ENCODE measurements at places on chromosomes 7 and 10.
A peak's percentile ranks its signal among the peaks of the same experiment; 100 is the strongest.

DNA sequence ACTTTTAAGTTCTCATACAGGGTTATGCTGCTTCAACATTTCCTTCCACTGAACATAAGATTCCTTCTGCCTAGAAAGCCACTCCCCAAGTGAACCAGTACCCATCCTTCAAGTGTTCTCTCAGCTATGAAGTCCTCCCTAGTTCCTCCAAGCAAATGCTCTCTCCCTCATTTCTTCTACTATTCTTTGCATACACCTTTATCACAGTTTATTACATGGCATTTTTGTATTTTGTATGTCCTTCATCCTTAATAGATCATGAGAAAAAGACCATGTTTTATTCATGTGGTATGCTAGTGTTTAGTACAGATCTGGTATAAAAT lies 1.9 kb downstream of the SYPL1 start:
- H3K27ac ChIP-seq: no peak overlapping the region
- H3K4me3 ChIP-seq: no peak overlapping the region
- no peaks in the 10 kb centered on the region for H3K27me3 ChIP-seq
- H3K36me3 ChIP-seq: no peaks in the 10 kb centered on the region

- H3K27me3 ChIP-seq: no peaks in the 10 kb centered on the region
- peak overlapping the region; percentile 71 for H3K27ac ChIP-seq
- H3K4me3 ChIP-seq: no peak overlapping the region
- no peak for DNase-seq
- H3K36me3 ChIP-seq: no peaks in the 10 kb centered on the region
These were observed 155.2 kb downstream of the ZNF365 start for GRCh38 chr10:62529396-62529795.

DNA sequence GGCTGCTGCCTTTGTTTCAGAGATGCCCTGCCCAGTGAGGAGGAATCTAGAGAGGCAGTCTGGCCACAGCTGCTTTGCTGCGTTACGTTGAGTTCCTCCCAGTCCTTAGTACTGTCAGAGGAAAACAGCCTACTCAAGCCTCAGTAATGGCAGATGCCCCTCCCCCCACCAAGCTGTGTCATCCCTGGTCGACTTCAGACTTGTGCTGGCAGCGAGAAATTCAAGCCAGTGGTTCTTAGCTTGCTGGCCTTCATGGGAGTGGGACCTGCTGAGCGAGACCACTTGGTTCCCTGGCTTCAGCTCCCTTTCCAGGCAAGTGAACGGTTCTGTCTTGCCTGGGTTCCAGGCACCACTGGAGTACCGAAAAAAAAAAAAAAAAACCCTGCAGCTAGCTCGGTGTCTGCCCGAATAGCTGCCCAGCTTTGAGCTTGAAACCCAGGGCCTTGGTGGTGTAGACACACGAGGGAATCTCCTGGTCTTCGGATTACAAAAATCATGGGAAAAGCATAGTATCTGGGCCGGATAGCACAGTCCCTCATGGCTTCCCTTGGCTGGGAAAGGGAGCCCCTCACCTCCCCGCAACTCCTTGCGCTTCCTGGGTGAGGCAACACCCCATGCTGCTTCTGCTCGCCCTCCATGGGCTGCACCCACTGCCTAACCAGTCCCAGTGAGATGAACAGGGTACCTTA lies 9.1 kb downstream of the SDHAF3 start:
- H3K27me3 ChIP-seq: no peaks in the 10 kb centered on the region
- no peak overlapping the region for H3K27ac ChIP-seq
- no peaks in the 10 kb centered on the region for H3K36me3 ChIP-seq
- no peak for DNase-seq

DNA sequence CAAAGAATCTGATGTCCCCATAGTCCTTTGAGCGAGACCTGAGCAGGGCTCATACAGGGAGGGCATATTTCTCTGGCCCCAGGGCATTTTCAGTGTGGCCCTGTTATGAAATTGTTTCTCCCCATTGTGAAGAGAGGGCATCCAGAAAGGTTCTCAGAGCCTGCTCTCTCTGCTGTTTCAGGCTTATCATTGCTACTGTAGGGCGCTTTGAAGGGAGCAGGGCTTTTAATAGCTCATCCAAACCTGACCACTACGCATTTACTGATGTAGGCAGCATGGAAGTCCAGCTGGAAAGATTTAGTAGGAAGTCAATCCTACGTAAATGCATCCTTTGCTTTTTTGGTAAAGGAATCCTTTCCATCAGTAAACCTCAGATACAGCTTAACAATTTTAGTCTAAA lies 68.1 kb downstream of the PRPF18 start:
- no peaks in the 10 kb centered on the region for H3K36me3 ChIP-seq
- H3K27me3 ChIP-seq: no peaks in the 10 kb centered on the region
- H3K4me1 ChIP-seq: peaks cover 17% of the 10 kb centered on the region
- H3K27ac ChIP-seq: no peak overlapping the region
- H3K4me3 ChIP-seq: no peak overlapping the region
- no peak for DNase-seq

DNA sequence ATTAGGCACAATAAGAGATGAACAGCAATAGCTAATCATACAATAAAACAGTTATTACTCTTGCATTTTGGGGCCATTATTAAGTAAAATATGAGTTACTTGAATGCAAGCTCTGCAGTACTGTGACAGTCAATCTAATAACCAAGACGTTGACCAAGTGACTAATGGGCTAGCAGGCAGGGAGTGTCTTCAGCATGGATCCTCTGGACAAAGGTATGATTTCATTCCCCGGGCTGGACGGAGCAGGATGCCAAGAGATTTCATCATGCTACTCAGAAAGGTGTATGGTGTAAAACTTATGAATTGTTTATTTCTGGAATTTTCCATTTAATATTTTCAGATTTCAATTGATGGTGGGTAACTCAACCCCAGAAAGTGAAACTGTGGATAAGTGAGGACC lies 80.9 kb downstream of the SHH start:
- DNase-seq: no peak
- no peaks in the 10 kb centered on the region for H3K27me3 ChIP-seq
- no peak overlapping the region for H3K4me3 ChIP-seq
- H3K4me1 ChIP-seq: peaks cover 18% of the 10 kb centered on the region
- peaks cover 15% of the 10 kb centered on the region for H3K36me3 ChIP-seq

- H3K36me3 ChIP-seq: peaks cover 20% of the 10 kb centered on the region
- H3K4me1 ChIP-seq: no peaks in the 10 kb centered on the region
- H3K27me3 ChIP-seq: no peaks in the 10 kb centered on the region
- no peak for DNase-seq
These were observed 42.4 kb downstream of the PRPF18 start for GRCh38 chr10:13629116-13629515.

- no peak overlapping the region for H3K4me3 ChIP-seq
- no peaks in the 10 kb centered on the region for H3K27me3 ChIP-seq
- no peaks in the 10 kb centered on the region for H3K36me3 ChIP-seq
- H3K27ac ChIP-seq: no peak overlapping the region
These were observed 59.0 kb downstream of the PRR15 start for GRCh38 chr7:29622335-29623265.

- no peaks in the 10 kb centered on the region for H3K36me3 ChIP-seq
- H3K27me3 ChIP-seq: no peaks in the 10 kb centered on the region
- H3K4me3 ChIP-seq: no peak overlapping the region
- H3K4me1 ChIP-seq: no peaks in the 10 kb centered on the region
These were observed 204.1 kb upstream of the LYZL1 start for GRCh38 chr10:29084681-29085307.

DNA sequence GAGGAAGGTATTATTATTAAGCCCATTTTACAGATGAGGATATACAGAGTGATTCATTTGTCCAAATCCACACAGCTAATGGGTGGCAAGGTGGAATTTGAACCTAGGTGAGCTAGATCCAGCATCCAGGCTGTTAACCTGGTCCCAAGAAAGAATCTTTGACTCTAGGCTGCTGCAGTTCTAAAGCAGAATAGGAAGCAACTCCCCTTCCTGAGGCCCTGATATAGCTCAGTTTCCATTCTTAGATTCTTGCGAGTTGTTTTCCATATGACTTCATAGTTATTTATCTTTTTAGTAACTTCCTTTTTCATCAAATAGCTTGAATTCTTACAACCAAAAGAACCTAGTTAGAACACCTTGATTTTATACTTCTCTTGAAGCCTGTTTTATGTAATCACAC lies 24.1 kb upstream of the ZC3HAV1L start:
- DNase-seq: no peak
- H3K36me3 ChIP-seq: peaks cover 85% of the 10 kb centered on the region
- H3K27ac ChIP-seq: no peak overlapping the region
- no peaks in the 10 kb centered on the region for H3K27me3 ChIP-seq
- no peaks in the 10 kb centered on the region for H3K4me1 ChIP-seq

GRCh38 chr10:31278279-31278941 lies 40.6 kb upstream of the ZEB1 start:
- no peak for DNase-seq
- H3K27me3 ChIP-seq: peaks cover 2% of the 10 kb centered on the region
- H3K36me3 ChIP-seq: no peaks in the 10 kb centered on the region
- H3K27ac ChIP-seq: no peak overlapping the region

- H3K27me3 ChIP-seq: peaks cover 2% of the 10 kb centered on the region
- H3K4me1 ChIP-seq: no peaks in the 10 kb centered on the region
- DNase-seq: no peak
- no peaks in the 10 kb centered on the region for H3K36me3 ChIP-seq
- no peak overlapping the region for H3K27ac ChIP-seq
- H3K4me3 ChIP-seq: no peak overlapping the region
These were observed 110.0 kb downstream of the PDGFA start for GRCh38 chr7:409339-410281.

DNA sequence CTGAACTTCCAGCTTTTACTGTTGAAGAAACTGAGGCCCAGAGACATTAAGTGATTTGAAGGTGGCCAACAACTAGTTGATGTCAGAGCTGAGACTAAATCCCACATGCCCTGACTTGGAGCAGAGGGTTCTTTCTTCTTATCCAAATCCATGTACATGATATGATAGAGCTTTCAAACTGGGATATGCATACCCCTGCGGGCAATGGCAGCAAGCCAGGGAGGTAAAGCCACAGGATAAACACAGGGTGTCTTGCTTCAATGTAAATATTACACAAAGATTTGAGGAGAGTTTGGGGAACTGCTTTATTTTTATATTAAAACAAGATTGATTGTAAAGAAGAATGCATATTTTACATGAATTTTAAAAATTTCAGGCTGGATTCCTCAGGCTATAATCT lies 2.3 kb upstream of the LRRC72 start:
- H3K36me3 ChIP-seq: no peaks in the 10 kb centered on the region
- no peak overlapping the region for H3K27ac ChIP-seq
- no peak for DNase-seq
- no peaks in the 10 kb centered on the region for H3K27me3 ChIP-seq
- no peaks in the 10 kb centered on the region for H3K4me1 ChIP-seq

- no peaks in the 10 kb centered on the region for H3K36me3 ChIP-seq
- no peak overlapping the region for H3K4me3 ChIP-seq
- no peaks in the 10 kb centered on the region for H3K4me1 ChIP-seq
- DNase-seq: no peak
- H3K27me3 ChIP-seq: no peaks in the 10 kb centered on the region
These were observed 1298.8 kb downstream of the TYW1 start for GRCh38 chr7:68295386-68295785.

- no peaks in the 10 kb centered on the region for H3K27me3 ChIP-seq
- peak; percentile 6 for DNase-seq
- no peaks in the 10 kb centered on the region for H3K4me1 ChIP-seq
- no peak overlapping the region for H3K27ac ChIP-seq
These were observed 25.2 kb upstream of the ITPRID1 start for GRCh38 chr7:31488562-31489203.

- peak overlapping the region; percentile 95 for H3K27ac ChIP-seq
- DNase-seq: no peak
- no peaks in the 10 kb centered on the region for H3K36me3 ChIP-seq
- H3K4me1 ChIP-seq: peaks cover 74% of the 10 kb centered on the region
These were observed 48.0 kb upstream of the CARD11 start for GRCh38 chr7:3091631-3092030.

GRCh38 chr10:114024876-114025610 lies 18.6 kb upstream of the ADRB1 start:
- DNase-seq: no peak
- no peak overlapping the region for H3K4me3 ChIP-seq
- no peaks in the 10 kb centered on the region for H3K27me3 ChIP-seq
- peaks cover 11% of the 10 kb centered on the region for H3K4me1 ChIP-seq
- no peaks in the 10 kb centered on the region for H3K36me3 ChIP-seq
- no peak overlapping the region for H3K27ac ChIP-seq

- no peak overlapping the region for H3K27ac ChIP-seq
- H3K36me3 ChIP-seq: no peaks in the 10 kb centered on the region
- peaks cover 10% of the 10 kb centered on the region for H3K4me1 ChIP-seq
- no peaks in the 10 kb centered on the region for H3K27me3 ChIP-seq
- DNase-seq: no peak
These were observed 235.1 kb downstream of the MAD1L1 start for GRCh38 chr7:1997537-1998076.

DNA sequence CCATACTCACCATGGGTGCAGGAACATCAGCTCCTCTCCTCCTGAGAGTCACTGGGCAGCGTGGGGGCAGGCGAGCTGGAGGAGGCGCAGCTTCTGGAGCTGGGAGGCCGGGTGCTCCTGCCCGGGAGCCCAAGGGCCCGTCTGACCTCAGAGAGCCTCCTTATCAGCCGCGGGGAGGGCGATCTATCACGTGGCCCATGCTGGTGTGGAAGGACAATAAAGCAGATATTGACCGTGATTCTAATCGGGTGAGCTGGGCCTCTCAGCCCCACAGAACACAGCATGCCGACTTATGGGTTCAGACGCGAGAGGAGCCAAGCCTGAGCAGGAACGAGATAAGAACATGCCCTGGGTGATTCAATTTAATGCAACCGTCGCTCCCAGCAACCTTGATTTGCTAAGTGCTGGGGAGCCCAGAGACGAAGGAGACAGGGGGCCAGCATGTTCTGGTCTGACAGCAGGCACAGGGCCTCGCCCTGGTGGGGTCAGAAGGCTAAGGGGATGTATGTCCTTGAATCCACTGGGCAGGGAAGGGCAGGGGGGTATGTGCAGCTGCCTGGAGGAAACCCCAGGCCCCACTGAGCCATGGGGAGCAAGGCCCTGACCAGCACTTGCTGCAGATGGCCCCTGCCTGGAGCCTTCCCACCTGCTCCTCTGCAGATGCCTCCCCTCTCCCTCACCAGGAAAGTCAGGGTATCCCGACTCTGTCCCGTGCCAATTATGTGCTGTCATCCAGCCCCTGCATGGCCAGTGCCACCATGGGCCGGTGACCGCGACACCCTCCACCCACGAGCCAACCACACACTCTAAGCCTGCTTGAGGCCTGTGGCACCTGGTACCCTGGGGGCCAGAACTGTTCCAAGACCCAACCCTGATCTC lies 95.3 kb upstream of the RET start:
- H3K27me3 ChIP-seq: no peaks in the 10 kb centered on the region
- H3K4me3 ChIP-seq: no peak overlapping the region
- H3K27ac ChIP-seq: no peak overlapping the region
- peak; percentile 8 for DNase-seq
- H3K4me1 ChIP-seq: no peaks in the 10 kb centered on the region

Data from natural killer cell (primary cell).